ENCODE measurements at places on chromosomes 4 and X. TPM values are rescaled to one million over a fixed set of nuclear protein-coding genes. Genes with fewer than 3 reads are reported as not detected.

- no peaks in the 10 kb centered on the region for H3K36me3 ChIP-seq
- no peak overlapping the region for H3K27ac ChIP-seq
- H3K27me3 ChIP-seq: no peaks in the 10 kb centered on the region
- H3K4me1 ChIP-seq: peaks cover 19% of the 10 kb centered on the region
These were observed 24.8 kb downstream of the CYTL1 start for GRCh38 chr4:4994312-4995097.

GRCh38 chr4:6283282-6283681, 13.6 kb downstream of the WFS1 start:
- no peaks in the 10 kb centered on the region for H3K36me3 ChIP-seq
- no peaks in the 10 kb centered on the region for H3K27me3 ChIP-seq
- no peak for DNase-seq

DNA sequence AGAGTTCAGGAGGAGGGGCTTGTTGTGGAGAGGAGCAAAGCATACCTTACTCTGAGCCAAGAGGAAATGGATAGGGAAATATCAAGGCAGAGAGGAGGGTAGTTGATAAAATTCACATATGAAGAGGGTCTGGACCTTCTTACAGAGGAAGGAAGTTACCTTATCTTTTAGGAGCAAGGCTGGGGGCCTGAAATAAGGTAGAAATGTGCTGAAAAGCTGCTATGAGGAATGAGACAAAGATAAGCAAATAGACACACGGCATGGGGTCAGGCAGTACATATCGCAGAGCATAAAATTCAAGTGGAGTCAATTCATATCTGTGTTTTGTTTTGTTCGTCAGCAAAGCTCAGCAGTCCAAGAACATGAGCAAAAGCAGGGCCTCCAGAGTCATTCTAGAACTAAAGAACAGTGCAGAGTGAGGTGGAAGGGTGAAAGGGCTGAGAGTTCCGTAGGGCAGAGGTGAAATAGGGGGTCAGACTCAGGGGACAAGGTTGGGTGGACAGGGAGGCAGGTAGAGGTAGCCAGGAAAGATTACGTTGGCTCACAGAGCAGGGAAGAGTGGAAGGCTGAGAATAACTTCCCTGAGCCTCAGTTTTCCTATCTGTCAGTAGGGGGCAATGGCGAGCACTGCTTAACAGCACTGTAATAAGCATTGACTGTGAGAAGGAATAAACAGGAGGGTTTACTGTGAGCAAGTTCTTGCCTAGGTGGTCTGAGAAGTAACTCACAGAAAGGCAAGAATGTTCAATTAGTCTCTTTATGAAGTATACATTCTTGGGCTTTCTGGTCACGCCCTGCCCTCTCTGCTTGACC, 9.2 kb downstream of the VSIG4 start:
- H3K4me3 ChIP-seq: no peak overlapping the region
- H3K36me3 ChIP-seq: no peaks in the 10 kb centered on the region
- no peaks in the 10 kb centered on the region for H3K4me1 ChIP-seq
- peak; percentile 30 for DNase-seq

DNA sequence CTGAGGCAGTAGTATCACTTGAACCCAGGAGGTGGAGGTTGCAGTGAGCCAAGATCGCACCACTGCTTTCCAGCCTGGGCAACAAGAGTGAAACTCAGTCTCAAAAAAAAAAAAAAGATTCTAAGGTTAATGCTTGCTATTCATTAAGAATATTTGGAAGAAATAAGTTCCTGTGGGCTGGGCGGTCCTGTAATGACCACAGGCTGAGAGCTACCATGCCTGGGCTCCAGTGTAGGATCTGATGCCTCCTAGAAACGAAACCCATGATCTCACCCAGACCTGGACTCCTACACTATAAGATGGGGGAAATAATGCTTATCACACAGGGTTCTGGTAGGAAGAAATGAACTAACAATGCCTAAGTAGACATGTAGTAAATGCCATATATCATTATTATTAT, 17.8 kb downstream of the TMEM192 start:
- H3K27ac ChIP-seq: no peak overlapping the region
- H3K27me3 ChIP-seq: no peaks in the 10 kb centered on the region
- no peak overlapping the region for H3K4me3 ChIP-seq
- DNase-seq: no peak
- H3K4me1 ChIP-seq: no peaks in the 10 kb centered on the region

DNA sequence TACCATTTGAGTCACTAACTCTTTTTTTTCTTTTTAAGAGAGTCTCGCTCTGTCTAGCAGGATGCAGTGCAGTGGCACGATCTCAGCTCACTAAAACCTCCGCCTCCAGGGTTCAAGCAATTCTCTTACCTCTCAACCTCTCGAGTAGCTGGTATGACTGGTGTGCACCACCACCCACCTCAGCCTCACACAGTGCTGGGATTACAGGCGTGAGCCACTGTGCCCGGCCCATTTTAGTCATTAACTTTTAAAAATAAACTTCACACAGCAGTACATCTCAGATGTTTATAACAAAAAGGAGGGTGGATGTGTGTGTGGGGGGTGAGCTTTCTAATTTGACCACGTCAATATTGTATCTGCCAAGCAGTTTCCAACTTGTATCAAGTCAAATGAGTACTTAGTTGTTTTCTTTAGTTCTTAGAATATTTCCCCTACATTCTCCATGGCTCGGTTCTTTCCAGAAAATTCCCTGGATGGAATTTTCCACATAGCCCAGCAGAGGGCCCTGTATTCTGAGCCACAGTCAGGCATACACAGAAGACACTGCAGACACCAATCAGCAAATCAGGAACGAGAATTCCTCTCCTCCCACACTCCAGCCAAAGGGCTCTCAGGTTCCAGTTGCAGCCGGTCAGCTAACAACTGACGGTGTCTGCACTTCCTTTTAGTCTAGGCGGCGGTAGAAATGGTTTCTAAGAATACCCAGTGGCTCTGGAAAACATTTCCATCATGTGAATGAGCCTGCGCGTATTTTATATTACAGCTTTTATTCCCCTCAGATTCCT, 20.1 kb upstream of the ARAF start:
- no peaks in the 10 kb centered on the region for H3K36me3 ChIP-seq
- H3K27ac ChIP-seq: peak overlapping the region; percentile 88
- H3K27me3 ChIP-seq: no peaks in the 10 kb centered on the region
- peak; percentile 89 for DNase-seq
- H3K4me3 ChIP-seq: no peak overlapping the region

- DNase-seq: no peak
- H3K4me1 ChIP-seq: no peaks in the 10 kb centered on the region
- H3K27ac ChIP-seq: no peak overlapping the region
- H3K36me3 ChIP-seq: no peaks in the 10 kb centered on the region
- no peaks in the 10 kb centered on the region for H3K27me3 ChIP-seq
These were observed 179.9 kb downstream of the NHS start for GRCh38 chrX:17554914-17555313.

DNA sequence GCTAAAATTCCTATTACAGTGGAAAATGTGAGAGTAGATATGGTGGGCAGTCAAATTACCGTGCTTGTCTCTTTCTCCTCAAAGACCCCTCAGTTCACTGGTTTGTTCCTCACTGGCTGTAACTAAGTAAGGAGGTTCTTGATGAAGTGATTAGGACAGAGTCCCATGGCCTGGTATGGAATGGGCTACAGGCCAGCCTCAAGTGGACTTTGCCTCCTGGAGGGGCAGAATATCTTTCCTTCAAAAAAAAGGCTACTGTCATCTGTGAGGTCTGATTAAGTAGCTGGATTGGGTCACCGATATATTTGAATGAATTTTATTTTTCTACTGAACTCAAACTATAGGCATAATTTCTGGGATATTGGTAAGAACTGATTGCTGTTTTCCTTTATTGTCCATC, 38.5 kb upstream of the TMEM164 start:
- no peaks in the 10 kb centered on the region for H3K36me3 ChIP-seq
- no peak overlapping the region for H3K27ac ChIP-seq
- H3K27me3 ChIP-seq: no peaks in the 10 kb centered on the region
- DNase-seq: no peak
- no peak overlapping the region for H3K4me3 ChIP-seq

GRCh38 chr4:88697141-88697540, 488 bp downstream of the NAP1L5 start:
- H3K4me1 ChIP-seq: no peaks in the 10 kb centered on the region
- H3K27me3 ChIP-seq: no peaks in the 10 kb centered on the region
- no peak for DNase-seq
- H3K27ac ChIP-seq: no peak overlapping the region
- no peaks in the 10 kb centered on the region for H3K36me3 ChIP-seq

DNA sequence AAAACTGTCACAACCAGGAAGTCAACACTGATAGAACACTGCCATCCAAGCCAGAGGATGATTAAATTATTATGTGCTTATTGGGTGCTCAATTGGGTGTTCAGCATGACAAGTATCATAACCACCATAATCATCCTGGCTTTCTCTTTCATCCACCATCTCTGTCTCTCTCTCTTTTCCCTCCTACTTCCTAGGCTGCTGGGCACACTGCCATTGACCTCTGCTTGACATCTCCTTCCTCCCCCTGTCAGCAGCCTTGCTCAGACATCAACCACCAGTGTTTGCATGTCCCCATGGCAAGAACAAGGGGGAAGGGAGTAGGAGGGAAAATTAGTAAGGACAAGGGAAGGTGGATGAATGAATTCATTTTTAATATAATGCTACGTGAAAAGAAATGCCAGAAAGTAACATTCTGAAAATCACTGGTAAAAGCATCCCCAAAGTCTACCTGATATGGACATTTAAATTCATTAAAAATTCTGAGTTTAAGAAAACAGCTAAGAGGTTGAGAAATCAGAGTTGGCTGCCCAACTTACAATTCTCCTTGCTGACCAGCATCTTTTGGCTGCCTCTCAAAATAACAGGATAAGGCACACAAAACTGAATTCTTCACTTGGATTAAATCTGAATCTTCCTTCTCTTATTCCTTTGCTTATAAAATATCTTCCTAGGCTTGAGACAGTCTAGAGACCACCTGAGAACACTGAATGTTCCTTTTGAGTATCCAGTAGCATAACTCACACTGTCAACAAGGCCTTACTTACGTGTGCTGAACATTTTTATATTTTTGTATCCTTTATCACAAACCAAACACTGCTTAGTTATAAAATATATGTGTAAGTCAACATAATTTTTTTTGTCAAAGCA, 48.5 kb downstream of the SNCA start:
- no peaks in the 10 kb centered on the region for H3K27me3 ChIP-seq
- no peak for DNase-seq
- H3K36me3 ChIP-seq: no peaks in the 10 kb centered on the region
- H3K27ac ChIP-seq: no peak overlapping the region
- H3K4me3 ChIP-seq: no peak overlapping the region
- H3K4me1 ChIP-seq: no peaks in the 10 kb centered on the region

DNA sequence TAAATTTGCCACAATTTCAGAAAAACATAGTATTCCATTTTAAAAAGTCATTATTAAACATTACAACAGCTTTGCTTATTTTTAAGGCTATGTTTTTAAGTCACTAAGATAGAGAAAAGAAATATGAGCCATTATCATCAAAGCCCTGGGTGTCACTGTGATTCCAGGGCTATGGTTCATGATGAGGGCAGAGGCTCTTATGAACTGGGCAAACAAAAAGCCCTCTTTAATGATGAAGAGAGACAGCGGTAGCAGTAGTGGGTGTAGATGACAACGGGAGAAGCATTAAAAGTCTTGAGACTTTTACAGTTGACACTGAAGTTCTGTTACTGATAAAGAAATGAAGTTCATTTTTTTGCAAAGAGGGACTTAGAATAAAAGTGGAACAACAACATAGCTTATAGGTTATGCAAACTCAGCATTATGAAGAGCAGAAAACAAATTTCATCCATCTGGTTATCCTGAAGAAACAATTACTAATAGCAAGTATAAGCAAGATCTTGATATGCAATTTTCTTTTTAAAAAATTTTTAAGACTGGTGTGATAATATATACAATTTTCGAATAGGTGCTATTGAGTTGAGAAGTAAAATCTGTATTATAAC, 202.7 kb upstream of the ETNPPL start:
- H3K27me3 ChIP-seq: no peaks in the 10 kb centered on the region
- no peak overlapping the region for H3K4me3 ChIP-seq
- DNase-seq: no peak
- H3K36me3 ChIP-seq: no peaks in the 10 kb centered on the region
- no peaks in the 10 kb centered on the region for H3K4me1 ChIP-seq

GRCh38 chr4:56619816-56620215, 61.3 kb downstream of the HOPX start:
- no peak for DNase-seq
- no peaks in the 10 kb centered on the region for H3K4me1 ChIP-seq
- no peaks in the 10 kb centered on the region for H3K36me3 ChIP-seq
- H3K27ac ChIP-seq: no peak overlapping the region
- H3K4me3 ChIP-seq: no peak overlapping the region

DNA sequence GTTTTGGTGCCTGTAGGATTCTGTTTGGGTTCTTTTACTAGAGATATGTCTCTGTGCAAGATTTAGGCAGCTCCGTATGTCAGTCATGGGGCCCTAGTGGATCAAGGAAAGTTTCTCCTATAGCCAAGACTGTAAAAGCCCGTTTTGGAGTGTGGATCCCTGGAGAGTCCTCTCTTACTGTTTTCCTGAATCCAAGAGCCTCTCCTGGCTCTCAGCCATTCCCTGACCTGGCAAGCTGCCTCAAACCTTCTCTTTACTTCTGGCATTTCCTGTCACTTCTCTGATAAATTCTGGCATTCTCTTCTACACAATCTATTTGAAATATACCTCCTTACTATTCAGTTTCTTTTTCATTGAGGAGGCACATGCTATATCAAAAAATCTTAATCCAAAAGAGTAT, 41.4 kb downstream of the DCAF12L2 start:
- no peaks in the 10 kb centered on the region for H3K36me3 ChIP-seq
- H3K4me3 ChIP-seq: no peak overlapping the region
- H3K27me3 ChIP-seq: no peaks in the 10 kb centered on the region
- H3K4me1 ChIP-seq: no peaks in the 10 kb centered on the region
- no peak for DNase-seq

DNA sequence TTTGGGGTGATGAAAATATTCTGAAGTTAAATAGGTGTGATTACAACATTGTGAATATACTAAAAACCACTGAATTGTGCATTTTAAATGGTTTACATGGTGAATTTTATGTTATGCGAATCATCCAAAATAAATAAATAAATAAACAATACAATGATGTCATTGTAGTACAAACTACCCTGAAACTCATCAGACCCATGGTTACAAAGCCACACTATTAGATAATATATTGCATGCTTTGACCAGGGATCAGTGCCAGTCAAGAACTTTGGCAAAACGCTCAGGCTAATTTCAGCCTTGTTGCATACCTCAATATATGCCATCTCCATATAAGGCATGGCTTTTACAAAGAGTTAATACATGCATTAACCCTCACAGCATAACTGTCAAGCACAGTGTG, 45.5 kb upstream of the XIAP start:
- no peaks in the 10 kb centered on the region for H3K36me3 ChIP-seq
- no peaks in the 10 kb centered on the region for H3K4me1 ChIP-seq
- no peak overlapping the region for H3K4me3 ChIP-seq
- no peak for DNase-seq
- H3K27me3 ChIP-seq: no peaks in the 10 kb centered on the region

DNA sequence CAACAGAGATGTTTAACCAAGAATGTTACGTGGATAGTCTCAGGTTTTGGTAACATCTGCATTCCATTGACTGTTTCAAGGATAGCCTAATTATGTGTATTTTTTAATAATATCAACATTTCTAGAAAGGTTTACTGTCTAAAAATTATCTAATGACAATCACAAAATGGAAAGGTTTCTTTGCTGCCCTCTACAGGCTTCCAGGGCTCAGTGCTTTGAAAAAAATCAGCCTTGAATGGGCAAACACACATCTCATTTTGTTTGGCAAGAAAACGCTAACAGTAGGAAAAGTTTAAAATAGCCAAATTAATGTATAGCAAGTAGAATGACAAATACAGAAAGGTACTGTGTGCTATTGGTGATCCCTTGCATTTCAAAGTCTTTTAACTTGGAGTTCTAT, 223.4 kb upstream of the PRPS2 start:
- H3K4me1 ChIP-seq: no peaks in the 10 kb centered on the region
- no peaks in the 10 kb centered on the region for H3K27me3 ChIP-seq
- DNase-seq: no peak
- no peaks in the 10 kb centered on the region for H3K36me3 ChIP-seq

The KLHL4 gene
- 2.8 TPM for total RNA-seq

The BBS12 gene
- total RNA-seq: 4.7 TPM

The GABRQ gene
- total RNA-seq: 0.60 TPM

The FATE1 gene
- total RNA-seq: not detected

Measured in hepatocyte (in vitro differentiated cells).